ENCODE measurements at places on chromosomes 4 and X. TPM values are rescaled to one million over a fixed set of nuclear protein-coding genes. Genes with fewer than 3 reads are reported as not detected.

Gene GC
- total RNA-seq = 1.9 TPM

Gene PPBP
- total RNA-seq = not detected

Gene CRMP1
- total RNA-seq = 109 TPM

Gene CFAP47
- total RNA-seq = 0.07 TPM

Gene SOX3
- total RNA-seq = 16.3 TPM

Gene ZNF711
- total RNA-seq = 14.3 TPM

Gene CCNA2
- 81.1 TPM for total RNA-seq

Gene PCDH10
- 13.9 TPM for total RNA-seq

Gene TMEM164
- total RNA-seq = 19.2 TPM

Gene CT83
- not detected for total RNA-seq

Gene PAGE2B
- 0.92 TPM for total RNA-seq

Gene THAP9
- total RNA-seq = 17.7 TPM

Measured in WTC11 (cell line).